ENCODE measurements at places on chromosomes 7 and 10. TPM values are rescaled to one million over a fixed set of nuclear protein-coding genes. Genes with fewer than 3 reads are reported as not detected.

IFRD1 gene
- 198 TPM for total RNA-seq

LRRTM3 gene
- total RNA-seq = not detected

EIF5AL1 gene
- 0.11 TPM for total RNA-seq

TYW1B gene
- 3.6 TPM for total RNA-seq

UCMA gene
- not detected for total RNA-seq

GRCh38 chr7:90917539-90917938 is 321.4 kb downstream of the CDK14 start:
- H3K4me3 ChIP-seq = no peak overlapping the region
- no peak for DNase-seq
- no peaks in the 10 kb centered on the region for H3K4me1 ChIP-seq
- no peaks in the 10 kb centered on the region for H3K36me3 ChIP-seq

DNA sequence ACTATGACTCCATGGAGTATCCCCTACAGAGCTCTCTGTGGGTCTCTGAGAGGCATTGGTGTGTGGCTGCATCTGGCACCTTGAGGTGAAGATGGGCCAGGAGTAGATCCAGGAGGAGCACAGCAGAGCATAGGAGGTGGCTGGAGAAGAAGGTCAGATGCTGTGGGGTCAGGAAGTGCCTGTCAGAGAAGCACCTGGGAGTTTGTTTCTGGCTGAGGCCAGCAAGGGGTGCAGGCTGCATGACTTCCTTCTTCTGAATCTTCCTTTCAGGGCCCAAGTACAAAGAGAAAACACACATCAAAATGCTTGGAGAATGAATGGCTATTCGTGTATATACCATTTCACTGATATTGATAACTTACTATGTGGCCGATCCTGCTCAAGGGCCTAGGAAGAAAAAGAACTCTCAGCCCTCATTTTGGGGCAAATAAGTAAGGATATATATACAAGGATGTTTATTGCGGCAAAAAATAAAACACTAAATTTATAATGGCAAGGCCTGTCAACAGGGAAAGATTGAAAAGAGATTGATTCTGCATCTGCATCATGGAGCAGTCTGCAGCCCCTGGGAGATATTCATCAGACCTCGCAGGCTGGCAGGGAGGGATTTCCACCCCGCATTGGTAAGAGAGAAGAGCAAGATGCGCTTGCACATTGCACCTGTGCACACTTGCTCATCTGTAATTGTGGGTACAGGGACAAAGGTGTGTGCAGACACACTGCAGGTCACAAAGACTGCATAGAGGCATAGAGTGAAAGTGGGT is 39.2 kb downstream of the PTPRE start:
- no peaks in the 10 kb centered on the region for H3K27me3 ChIP-seq
- DNase-seq = no peak
- H3K27ac ChIP-seq = no peak overlapping the region

DNA sequence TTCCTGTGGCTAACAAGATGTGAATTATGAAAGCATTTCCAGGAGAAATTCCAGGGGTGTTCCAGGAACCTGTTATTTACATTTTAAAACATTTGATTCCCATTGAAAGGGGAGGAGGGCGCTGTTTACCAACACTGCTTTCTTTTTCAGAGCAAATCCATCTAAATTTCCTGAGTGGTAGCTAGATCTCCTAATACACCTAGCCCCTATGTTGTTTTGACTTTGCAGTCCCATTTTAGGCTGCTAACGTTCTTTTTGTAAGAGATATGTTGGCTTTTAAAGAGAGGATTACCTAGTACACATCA is 130.8 kb downstream of the TCF7L2 start:
- H3K4me1 ChIP-seq = no peaks in the 10 kb centered on the region
- no peak for DNase-seq
- no peak overlapping the region for H3K27ac ChIP-seq

- H3K4me3 ChIP-seq = no peak overlapping the region
- no peak overlapping the region for H3K27ac ChIP-seq
- no peaks in the 10 kb centered on the region for H3K27me3 ChIP-seq
- no peaks in the 10 kb centered on the region for H3K4me1 ChIP-seq
- DNase-seq = no peak
- H3K36me3 ChIP-seq = no peaks in the 10 kb centered on the region
Observed at GRCh38 chr10:64396105-64396708, 875.0 kb downstream of the REEP3 start.

DNA sequence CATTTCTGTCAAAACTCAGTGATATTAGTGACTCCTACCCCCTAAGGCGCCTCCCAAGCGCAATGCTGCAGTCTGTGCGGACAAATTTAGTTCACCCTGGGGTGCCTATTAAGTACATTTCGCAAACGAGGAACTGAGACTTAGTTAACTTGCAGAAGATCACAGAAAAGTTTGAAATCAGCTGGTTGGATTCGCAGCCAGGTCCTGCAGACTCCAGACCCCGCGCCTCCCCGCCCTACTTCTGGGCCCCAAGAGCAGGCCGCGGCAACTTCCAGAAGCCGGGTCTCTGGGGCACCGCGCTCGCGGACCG is 588 bp downstream of the CYREN start:
- peaks cover 36% of the 10 kb centered on the region for H3K36me3 ChIP-seq
- no peaks in the 10 kb centered on the region for H3K27me3 ChIP-seq
- DNase-seq = no peak
- H3K27ac ChIP-seq = peak overlapping the region; percentile 94
- peaks cover 47% of the 10 kb centered on the region for H3K4me1 ChIP-seq
- H3K4me3 ChIP-seq = peak overlapping the region; percentile 82

DNA sequence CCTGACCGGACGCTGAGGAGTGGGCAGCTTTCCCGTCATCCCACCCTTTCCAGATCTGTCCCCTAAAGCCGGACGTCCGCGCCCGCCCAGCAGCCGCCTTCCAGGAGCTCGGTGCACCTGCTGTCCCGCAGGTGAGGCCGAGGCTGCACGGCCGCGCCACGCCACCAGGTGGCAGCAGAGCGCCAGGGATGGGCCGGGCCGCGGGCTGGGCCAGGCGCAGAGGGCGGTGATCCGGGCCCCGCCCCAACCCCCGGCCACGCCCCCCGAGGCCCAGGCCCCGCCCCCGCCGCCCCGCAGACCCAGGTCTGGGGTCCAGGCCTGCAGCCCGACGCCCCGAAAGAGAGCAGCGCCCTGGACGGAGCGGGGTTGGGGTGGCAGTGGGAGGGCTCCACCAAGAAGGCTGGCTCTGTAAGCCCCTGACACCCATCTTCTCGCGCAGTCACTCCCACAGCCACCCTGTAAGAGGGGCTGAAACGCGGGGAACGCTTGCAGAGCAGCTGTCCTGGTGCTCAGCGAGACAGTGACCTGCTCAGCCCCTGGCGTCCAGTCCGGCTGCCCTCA is 32.2 kb downstream of the FOXL3 start:
- peak; percentile 80 for DNase-seq
- H3K4me3 ChIP-seq = peak overlapping the region; percentile 5
- peaks cover 24% of the 10 kb centered on the region for H3K27me3 ChIP-seq
- H3K27ac ChIP-seq = no peak overlapping the region
- H3K4me1 ChIP-seq = peaks cover 10% of the 10 kb centered on the region

DNA sequence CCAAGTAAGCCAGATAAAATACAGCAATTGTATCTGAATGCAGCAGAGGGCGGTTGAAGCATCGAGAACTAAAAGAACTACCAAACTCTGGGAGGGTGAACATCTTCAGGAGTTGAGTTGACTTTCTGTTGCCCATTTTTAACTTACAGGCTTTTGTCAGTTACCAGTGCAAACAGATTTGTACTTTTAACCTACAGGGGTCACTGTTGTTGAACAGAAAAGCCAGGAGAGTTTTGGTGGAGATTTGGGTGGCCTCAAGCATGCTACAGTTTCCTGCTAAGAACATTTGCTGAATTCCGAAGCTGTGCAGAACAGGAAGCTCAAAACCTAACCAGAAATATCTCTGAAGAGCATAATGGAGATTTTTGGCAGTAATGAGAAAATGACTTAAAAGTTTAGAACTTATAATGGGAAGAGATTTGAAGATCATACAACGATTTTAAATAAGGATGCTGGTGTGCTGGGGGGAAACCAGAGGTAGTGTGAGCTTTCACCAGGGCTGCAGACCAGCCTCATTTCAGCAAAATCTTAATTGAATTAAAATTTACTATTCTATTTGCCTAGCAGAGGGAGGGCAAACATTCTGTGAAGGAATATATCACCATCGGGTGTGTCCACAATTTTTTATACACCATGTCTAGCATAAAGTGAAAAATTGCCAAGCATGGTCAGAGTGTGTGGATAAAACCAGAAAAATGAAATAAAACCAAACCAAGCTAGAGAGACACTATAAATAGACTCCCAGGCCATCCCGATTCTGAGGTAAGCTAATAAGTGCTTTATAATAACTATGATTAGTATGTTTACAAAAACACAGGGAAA is 208.6 kb upstream of the CCDC6 start:
- no peaks in the 10 kb centered on the region for H3K36me3 ChIP-seq
- no peaks in the 10 kb centered on the region for H3K4me1 ChIP-seq
- H3K27ac ChIP-seq = no peak overlapping the region
- H3K4me3 ChIP-seq = no peak overlapping the region

GRCh38 chr7:95092324-95092723 is 184.9 kb downstream of the PPP1R9A start:
- no peak overlapping the region for H3K27ac ChIP-seq
- no peaks in the 10 kb centered on the region for H3K4me1 ChIP-seq
- H3K27me3 ChIP-seq = no peaks in the 10 kb centered on the region
- no peak for DNase-seq

DNA sequence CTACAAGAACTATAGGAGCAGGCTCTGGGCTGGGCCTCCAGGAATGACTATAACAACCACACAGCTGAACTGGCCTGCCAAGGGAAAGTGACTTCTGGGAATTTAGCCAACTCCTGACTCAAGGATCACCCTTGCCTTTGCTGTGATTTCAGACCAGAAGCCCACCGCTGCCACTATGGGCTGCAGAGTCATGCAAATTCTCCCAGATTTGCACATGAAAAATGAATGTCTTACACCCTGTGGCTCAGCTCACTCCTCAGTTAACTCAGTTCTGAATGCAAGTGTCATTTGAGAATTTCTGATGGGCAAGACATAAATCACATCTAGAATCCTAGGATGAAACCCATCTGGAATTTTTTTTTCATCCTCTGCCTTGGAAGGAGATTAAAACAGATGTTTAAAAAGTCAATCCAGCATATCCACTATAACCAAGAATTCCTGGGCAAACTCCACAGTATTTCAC is 186.5 kb upstream of the BET1 start:
- H3K27ac ChIP-seq = no peak overlapping the region
- H3K27me3 ChIP-seq = no peaks in the 10 kb centered on the region
- DNase-seq = no peak
- no peaks in the 10 kb centered on the region for H3K36me3 ChIP-seq
- no peaks in the 10 kb centered on the region for H3K4me1 ChIP-seq

GRCh38 chr7:100568896-100569844 is 4.5 kb downstream of the SAP25 start:
- H3K4me3 ChIP-seq = peak overlapping the region; percentile 46
- no peaks in the 10 kb centered on the region for H3K27me3 ChIP-seq
- DNase-seq = peak; percentile 42
- H3K36me3 ChIP-seq = peaks cover 24% of the 10 kb centered on the region
- H3K4me1 ChIP-seq = peaks cover 56% of the 10 kb centered on the region
- H3K27ac ChIP-seq = peak overlapping the region; percentile 66

DNA sequence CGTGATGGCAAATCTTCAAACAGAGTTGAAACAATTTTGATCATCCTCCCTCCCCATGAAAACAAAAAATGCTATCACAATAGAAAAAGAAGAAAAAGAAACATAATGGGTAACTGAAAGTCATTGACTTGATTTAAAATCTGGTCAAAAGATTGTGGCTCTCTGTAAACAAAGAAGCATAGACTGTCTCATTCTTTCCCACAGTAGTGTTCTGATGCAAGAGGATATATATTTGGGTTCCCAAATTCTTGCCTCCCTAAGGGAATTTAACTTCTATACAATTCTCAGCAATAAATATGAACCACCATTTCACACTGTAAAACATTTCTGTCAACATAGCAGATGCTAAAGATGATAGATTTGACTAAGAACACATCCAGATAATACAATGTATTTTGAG is 32.8 kb upstream of the MEOX2 start:
- H3K4me3 ChIP-seq = no peak overlapping the region
- no peaks in the 10 kb centered on the region for H3K4me1 ChIP-seq
- no peak for DNase-seq
- no peaks in the 10 kb centered on the region for H3K27me3 ChIP-seq
- no peak overlapping the region for H3K27ac ChIP-seq

DNA sequence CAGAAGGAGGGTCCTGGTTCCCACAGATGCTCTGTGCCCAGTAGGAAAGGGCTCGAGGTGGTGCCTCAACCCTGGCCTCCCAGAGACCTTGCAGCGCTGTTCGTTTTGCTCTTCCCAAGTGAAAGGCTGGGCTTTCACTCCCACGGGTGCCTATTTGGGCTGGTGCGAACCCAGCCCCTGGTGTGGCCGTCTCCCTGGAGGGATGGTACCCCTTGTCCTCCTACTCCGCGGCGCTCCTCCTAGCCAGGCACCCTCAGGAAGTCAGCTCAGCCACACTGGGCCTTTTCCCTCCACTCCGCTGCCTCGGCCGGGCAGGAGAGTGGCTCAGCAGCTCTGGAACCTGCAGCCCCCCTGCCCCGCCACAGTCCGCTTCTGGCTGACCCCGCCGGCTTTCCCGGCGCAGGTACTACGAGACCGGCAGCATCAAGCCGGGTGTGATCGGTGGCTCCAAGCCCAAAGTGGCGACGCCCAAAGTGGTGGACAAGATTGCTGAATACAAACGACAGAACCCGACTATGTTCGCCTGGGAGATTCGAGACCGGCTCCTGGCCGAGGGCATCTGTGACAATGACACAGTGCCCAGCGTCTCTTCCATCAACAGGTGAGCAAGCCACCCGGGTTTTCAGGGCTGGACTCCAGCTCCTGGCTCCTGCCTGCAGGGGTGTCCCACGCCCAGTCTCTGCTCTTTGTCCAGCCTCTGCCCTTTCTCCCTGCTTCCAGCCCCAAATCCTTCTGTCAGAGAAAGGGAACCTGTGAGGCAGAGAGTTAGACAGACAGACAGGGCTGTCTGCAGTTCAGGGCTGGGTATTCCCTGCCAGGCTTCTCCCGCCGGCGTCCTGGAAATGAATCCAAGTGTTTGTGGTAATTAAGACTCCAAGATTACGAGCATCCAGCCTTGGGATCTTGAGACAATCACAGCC is 5.2 kb downstream of the PAX2 start:
- no peak for DNase-seq
- H3K4me1 ChIP-seq = peaks cover 22% of the 10 kb centered on the region
- H3K27me3 ChIP-seq = peaks cover 65% of the 10 kb centered on the region

All from CD4-positive, alpha-beta T cell (primary cell).